ENCODE measurements at places on chromosomes 5 and 9.

DNA sequence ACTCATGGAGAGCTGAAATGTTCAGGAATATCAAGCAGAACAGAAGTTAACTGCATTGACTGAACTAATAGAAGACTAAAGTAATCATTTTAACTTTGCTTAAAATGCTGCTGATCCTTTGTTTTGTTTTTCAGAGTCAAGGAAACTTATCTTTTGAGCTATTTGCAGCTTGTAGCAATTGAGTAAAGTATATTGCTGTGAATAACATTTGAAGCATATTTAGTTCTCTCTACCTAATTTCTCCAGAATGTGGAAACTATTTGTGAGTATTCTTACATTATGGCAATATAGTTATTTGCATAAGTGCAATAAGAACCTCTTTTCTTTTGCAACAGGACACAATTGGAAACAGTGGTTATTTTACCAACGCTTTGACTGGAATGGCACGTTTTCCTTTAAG is 5.3 kb upstream of the SOX30 start:
- DNase-seq, result no peak

DNA sequence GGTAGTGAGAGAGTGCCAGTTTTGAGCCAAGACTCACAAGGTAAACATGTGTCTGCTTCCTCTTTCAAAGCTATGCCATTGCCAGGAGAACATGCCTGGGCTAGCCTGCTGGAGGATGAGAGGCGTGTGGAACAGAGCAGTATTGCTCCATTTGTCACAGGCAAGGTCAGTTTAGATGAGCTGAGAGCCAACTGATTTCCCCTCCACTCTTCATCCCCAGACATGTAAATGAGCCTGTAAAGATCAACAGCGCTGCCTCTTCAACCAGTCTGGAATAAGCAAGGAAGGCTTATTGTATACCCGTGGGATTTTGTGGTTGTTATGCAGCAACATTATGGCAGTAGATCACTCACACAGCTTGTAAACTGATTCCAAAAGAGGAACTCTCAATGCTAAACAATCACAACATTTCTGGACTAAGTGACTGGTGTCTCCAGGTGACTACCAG is 8.2 kb upstream of the GDNF start:
- no peak for DNase-seq

- no peak for DNase-seq
Observed at GRCh38 chr5:126464016-126464415, 40.8 kb downstream of the GRAMD2B start.

- no peak for DNase-seq
Observed at GRCh38 chr5:176189857-176190256, 48.4 kb upstream of the SIMC1 start.

DNA sequence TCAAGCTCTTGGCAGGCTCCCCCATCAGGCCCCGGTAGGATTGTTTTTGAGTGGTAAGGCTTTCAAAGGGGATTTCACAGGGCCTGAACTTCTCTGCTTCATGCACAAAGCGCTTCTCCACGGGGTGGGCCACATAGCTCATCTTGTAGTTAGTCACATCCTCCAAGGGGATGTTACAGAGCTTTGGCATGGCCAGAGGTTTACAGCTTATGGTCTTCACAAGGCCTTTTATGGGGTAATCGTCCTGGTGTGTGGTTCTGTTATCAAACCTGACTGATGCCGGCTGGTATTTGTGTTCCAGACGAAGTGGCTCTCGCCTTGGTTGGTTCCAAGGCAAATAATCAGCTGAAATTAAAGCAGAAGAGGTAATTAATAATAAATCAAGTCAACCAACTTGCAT is 104.3 kb downstream of the SAXO1 start:
- no peak for DNase-seq

- no peak for DNase-seq
Observed at GRCh38 chr5:58294598-58295305, 165.1 kb downstream of the PLK2 start.

DNA sequence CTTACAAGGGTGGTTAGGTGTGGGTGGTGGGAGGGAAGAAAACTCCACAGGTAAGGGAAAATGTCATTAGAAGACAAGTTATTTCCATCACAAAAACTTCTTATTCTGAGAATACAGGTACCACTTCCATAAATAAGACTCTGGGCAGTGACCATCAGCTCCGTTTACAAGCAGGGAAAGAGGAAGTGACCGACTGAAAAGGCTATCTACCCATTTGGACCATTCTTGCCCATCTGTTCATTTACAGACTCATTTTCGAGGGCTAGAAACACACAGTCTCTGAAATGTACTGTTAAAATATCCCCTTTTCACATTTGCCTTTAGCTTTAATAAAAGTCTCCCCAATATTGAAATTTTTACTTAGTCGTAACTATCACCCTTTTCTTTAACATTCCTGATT is 79.5 kb downstream of the TTC39B start:
- no peak for DNase-seq

DNA sequence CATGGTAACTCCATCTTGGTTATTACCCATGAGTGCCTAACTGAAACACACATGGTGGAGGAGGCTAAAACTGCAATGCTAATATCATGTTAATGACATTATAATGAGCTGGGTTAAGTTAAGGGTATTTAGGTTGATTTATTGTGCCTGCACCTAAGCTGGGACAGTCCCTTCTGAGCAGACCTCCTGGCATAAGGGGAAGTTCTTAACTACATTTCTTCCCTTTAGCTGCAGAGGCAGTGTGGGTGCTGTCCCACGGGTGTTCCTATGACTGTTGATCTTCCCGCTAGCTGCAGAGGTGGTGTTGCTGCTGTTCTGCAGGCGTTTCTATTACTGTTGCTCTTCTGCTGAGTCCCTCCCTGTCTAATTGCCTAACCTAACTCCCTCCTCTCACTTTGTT is 183.9 kb downstream of the LURAP1L start:
- no peak for DNase-seq

DNA sequence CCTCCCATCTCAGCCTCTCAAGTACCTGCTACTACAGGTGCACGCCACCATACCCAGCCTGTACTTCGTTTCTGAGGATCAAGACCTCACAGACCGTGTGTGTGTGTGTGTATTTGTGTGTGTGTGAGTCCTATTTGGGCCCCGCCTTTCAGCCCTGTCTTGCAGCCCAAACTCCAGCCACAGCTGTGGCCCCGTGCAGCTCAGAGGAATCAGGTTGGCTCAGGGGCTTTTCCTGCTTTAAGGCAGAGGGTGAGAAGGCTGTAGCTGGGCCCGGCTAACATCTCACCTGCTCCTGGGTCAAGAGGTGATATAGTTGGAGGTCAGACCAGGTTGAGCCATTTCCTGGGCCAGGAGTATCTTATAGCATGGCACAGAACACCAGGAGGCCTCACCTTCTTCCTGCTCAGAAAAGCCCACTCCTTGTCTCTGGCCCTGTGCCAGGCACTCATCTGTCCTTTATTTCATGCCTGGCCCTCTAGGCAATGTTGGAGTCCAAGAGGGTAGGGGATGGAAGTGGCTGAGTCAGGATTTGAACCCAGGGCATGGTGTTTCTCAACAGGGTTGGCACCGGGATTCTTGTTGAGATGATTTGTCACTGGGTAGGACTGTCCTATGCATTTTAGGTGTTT is 1.6 kb upstream of the PHYKPL start:
- no peak for DNase-seq

DNA sequence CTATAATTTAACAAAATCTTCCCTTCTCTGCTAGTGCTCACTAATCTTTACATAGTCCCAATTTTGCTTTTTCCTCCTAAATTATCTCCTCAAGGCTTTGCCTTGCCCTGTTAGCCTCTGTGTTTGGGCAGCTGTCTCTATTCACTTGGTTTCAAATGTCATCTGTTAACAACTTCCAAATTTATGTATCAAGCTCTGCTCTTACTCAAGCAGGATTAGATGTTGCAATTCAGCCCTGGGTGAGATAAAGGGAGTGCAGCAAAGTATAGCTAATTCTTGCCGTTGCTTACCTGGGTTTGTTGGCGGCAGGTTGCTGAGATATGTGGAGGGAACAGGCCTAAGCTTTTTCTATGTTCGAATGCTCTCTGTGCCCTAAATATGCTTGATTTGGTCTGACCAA is 483.8 kb downstream of the DMAC1 start:
- no peak for DNase-seq

- no peak for DNase-seq
Observed at GRCh38 chr9:16705111-16705604, 165.3 kb downstream of the BNC2 start.

- DNase-seq, result no peak
Observed at GRCh38 chr5:54700986-54701578, 183.5 kb downstream of the SNX18 start.

GRCh38 chr5:140175367-140176030 is 511 bp downstream of the CYSTM1 start:
- DNase-seq, result peak; percentile 29

DNA sequence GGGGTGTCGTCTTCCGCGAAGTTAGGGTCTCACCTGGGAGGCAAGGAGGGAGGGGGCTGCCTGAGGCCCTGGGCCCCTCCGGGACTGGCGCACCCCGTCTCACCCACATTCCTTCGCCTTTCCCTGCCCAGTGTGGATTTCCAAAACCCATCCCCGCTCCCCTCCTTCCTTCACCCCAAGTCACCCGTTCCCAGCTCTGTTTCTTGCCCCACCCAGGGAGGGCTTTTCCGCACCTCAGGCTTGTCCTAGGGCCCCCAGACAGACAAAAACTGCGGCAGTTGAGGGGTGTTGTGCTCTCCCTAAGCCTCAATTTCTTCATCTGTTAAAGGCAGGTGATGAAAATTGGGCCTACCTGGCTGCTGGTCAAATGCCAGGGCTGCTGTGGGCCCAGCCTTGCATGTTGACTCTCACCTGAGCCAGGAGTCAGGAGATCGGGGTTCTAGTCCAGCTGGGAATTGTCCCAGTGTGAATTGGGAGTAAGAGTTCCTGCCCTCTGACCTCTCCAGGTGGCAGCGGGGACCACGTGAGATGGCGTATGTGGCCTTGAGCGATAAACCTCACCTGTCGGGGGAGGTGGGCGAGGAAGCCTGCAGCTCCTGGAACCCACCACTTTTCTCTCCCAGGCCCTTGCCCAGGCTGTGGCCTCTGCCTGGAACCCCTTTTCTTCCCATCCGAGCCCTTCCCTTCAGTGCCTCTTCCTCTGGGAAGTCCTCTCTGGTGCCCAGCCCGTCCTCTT is 143.4 kb upstream of the IER5L start:
- no peak for DNase-seq

DNA sequence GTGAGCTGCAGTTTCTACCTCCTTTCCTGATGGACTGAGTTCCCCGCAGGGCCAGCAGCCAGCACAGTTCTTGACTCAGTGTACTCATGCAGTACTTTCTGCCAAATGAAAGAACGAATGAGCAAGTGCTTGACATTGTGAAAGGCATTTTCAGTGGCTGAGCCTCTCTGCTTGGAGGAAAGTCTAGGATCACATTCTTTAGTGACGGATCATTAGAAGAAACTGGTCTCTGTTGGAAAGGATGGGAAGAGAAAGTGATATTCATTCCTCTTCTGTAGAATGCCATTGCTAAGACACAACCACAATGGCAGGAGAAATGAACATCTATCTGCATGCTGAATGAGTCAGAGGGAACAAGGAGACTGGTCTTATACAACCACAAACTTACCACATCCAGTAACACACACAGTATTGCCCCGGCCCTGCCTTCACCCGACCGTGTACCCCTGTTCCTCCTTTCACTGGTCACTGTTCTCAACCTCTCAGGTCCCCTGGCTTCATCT is 206.9 kb downstream of the CRB2 start:
- DNase-seq, result no peak

- no peak for DNase-seq
Observed at GRCh38 chr5:6633469-6634245, 417 bp downstream of the SRD5A1 start.

DNA sequence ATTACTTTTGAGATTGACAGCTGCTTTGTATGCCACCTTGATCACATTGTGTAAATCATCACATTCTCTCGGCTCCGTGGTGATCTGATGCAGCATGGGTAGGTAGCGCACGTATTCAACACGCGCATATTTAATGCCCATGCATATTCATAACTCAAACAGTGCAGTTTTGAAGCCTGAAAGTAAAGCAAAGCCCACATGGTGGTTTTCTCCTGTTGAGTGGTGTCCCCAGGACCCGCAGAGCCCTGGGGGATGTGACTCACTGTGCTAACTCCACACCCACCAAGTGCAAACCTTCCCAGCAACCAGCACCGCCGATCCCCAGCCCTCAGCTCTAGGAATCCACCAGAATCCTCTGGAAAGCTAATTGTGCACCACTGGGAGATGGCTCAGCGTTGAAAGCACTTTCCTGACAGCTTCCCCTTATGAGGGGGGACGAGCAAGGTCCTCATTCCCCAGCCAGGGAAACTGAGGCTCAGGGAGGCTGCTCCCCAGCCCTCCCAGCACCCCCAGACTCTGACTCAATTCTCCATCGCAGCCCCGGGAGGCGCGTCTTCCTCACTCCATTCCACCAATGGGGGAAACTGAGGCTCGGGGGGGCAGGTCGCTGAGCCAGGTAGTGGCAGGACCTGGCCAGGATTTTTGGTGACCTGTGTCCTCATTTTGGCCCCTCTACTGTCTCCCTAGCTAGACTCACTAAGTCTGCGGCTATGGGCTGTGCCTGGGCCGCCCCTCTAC is 46.4 kb downstream of the SARDH start:
- no peak for DNase-seq

GRCh38 chr9:116070256-116070914 is 83.2 kb upstream of the PAPPA start:
- DNase-seq, result no peak

- DNase-seq, result no peak
Observed at GRCh38 chr5:123438244-123438643, 15.0 kb upstream of the CEP120 start.

DNA sequence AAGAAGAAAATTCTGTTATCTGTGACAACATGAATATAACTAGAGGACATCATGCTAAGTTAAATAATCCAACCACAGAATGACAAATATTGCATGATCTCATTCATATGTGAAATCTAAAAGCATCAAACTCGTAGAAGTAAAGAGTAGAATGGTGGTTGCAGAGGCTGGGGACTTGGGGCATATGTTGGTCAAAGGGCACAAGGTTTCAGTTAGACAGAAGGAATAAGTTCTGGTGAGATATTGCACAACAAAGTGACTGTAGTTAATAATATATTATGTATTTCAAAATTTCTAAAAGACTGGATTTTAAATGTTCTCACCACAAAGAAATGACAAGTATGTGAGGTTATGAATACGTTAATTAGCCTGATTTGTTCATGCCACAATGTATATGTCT is 24.8 kb downstream of the GRIA1 start:
- no peak for DNase-seq

DNA sequence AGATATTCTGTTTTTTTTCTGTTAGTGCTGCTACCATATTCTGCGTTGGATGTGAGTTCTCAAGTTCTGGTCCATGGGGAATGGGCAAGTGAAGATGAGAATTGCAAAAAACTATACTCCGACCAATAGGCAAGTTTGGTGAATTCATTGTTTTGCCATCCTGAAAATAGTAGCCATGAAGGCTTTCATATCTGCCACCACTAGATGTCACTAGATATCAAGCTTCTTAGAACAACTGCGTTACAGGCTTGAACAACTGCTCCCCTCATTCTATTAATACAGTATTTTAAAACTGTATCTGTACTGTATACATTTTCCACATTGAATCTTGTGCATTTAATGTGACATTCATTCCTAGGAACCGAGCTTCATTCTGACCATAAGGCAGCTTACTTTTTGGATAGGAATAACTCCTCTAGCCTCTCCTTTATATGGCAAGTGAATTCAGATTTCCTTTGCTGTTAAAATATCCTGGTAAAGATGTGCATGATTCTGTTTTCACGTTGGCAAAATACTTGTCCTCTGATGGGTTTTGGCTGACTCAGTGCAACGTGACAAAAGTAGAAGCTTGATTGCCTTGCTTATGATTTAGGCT is 163.6 kb downstream of the SREK1 start:
- DNase-seq, result peak; percentile 32
